ENCODE measurements at places on chromosomes 2 and 18. TPM values are rescaled to one million over a fixed set of nuclear protein-coding genes. Genes with fewer than 3 reads are reported as not detected.

DNA sequence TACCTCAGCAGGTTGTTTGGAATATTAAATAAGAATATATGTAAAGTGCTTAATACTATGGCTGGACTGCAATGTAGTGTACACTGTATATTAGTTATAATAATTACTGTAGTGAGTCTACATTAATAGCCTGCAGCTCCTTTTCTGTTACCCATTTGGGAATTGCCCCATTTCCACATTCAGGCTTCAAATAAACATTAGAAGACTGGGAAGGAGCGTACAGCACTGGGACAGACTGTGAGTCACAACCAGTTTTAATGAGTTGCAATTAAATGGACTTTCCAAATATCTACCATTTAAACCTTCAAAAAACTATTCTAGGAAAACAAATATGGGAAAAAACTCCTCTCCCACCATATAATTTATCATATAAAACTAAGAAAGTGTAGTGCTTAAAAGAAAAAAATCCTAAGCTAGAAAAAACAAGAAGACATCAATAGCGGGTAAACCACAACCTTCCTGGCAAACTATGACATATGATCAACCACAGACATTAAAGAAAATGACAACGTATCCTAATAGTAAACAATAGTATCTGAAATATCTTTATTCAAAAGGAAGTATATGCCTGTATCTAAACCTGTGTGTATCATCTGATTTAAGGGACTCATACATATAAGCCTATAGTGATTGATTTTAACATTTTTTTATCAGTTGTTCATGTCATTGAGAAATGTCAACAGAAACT is 86.1 kb downstream of the TRIP12 start:
- peaks cover 23% of the 10 kb centered on the region for H3K36me3 ChIP-seq
- no peak overlapping the region for H3K27ac ChIP-seq
- DNase-seq: no peak
- H3K27me3 ChIP-seq: no peaks in the 10 kb centered on the region

DNA sequence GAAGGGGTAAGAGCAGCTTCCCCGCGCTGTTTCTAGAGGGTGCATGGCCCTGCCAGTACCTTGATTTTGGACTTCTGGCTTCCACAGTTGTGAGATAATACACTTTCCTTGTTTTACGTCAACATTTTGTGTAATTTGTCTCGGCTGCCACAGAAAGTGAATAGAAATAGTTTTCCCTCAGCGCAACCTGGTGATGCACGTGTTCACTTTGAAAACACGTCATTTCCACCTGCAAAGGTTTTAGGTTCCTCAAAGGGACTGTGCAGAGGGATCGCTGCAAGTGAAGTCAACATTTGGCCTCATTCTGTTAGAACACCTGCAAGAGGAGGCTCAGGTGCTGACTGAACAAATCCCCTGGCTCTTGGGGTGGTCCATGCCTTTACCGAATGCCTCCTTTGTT is 71.7 kb downstream of the LONRF2 start:
- H3K27ac ChIP-seq: no peak overlapping the region
- no peaks in the 10 kb centered on the region for H3K27me3 ChIP-seq
- no peaks in the 10 kb centered on the region for H3K36me3 ChIP-seq
- no peaks in the 10 kb centered on the region for H3K4me1 ChIP-seq

- no peaks in the 10 kb centered on the region for H3K27me3 ChIP-seq
- H3K4me3 ChIP-seq: no peak overlapping the region
- DNase-seq: no peak
- no peaks in the 10 kb centered on the region for H3K4me1 ChIP-seq
Observed at GRCh38 chr18:51211552-51211951, 14.1 kb upstream of the MEX3C start.

DNA sequence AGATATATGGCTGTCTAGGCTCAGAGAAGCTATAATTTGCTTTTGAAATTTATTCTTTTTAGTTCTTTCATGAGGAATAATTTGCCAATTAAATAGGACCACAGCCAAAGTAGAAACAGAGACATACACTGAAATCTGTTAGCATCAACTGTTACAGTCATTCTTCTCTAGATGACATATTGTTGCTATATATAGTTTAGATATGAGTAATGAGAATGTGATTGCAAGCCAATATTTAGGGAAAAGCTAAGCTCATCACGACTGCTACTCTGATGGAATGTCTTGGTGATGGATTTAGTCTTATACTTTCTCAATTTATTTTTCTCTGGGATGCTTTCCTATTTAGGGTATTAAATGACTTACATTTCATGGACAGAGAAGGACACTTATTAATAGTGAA is 259.1 kb downstream of the LNPK start:
- no peak for DNase-seq
- no peak overlapping the region for H3K4me3 ChIP-seq
- H3K36me3 ChIP-seq: no peaks in the 10 kb centered on the region
- H3K27me3 ChIP-seq: no peaks in the 10 kb centered on the region
- no peaks in the 10 kb centered on the region for H3K4me1 ChIP-seq

DNA sequence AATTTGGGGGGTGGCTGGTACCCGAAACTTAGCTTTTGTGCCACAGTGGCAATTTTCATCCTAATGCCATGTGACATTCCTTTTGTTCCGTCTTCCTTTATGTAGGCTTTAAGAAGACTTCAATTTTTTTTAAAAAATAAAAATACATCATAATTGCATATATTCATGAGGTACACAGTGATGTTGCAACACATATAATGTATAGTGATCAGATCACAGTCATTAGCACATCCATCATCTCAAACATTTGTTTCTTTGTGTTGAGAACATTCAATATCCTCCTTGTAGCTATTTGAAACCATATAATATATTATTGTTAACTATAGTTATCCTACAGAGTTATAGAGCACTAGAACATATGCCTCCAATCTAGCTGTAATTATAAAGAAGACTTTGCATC is 6.0 kb upstream of the CLIP4 start:
- H3K36me3 ChIP-seq: no peaks in the 10 kb centered on the region
- H3K27ac ChIP-seq: no peak overlapping the region
- H3K4me1 ChIP-seq: no peaks in the 10 kb centered on the region
- DNase-seq: no peak
- no peak overlapping the region for H3K4me3 ChIP-seq
- H3K27me3 ChIP-seq: no peaks in the 10 kb centered on the region

DNA sequence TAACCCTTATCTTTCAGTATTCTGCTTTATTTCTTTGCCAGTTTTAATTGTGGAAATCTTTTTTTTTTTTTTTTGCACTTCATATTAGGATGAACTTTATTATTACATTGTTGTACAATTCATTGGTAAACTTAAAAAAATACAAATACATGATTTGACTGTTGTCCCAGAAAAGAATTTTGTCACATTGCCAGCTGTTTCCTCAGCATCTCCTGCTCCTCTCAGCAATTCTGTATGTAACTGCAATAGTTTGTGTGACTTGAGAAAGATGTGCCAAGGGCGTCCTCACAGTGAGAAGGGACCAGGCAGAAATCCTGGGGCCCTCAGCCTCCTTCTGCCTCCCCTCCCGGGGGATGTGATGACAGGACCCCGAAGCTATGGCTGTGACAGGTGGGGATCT is 254.4 kb downstream of the NBAS start:
- no peak overlapping the region for H3K4me3 ChIP-seq
- no peaks in the 10 kb centered on the region for H3K4me1 ChIP-seq
- DNase-seq: no peak
- H3K36me3 ChIP-seq: no peaks in the 10 kb centered on the region
- H3K27me3 ChIP-seq: no peaks in the 10 kb centered on the region

DNA sequence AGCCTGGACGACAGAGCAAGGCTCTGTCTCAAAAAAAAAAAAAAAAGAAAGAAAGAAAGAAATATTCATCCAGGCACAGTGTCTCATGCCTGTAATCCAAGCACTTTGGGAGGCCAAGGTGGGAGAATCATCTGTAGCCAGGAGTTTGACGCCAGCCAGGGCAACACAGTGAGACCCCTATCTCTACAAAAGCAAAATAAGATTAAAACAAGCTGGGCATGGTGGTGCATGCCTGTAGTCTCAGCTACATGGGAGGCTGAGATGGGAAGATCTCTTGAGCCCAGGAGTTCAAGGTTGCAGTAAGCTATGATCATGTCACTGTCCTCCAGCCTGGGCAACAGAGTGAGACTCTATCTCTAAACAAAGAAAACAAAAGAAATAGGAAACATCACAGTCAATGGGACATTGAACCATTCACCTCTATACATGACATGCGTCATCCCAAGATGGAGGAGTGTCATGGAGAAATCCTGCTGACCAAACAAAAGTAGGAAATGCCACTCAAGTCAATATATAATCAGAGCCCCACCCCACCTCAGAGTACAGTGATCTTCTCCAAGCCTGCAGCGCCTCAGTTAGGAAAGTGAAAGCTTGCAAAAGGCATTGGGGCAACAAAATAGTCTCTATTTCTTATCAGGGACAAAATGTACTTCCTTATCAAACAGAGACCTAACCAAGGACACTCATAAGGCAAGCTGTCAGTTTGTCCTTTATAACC is 9.8 kb downstream of the FEV start:
- no peak overlapping the region for H3K27ac ChIP-seq
- no peaks in the 10 kb centered on the region for H3K36me3 ChIP-seq
- H3K4me1 ChIP-seq: no peaks in the 10 kb centered on the region
- H3K27me3 ChIP-seq: no peaks in the 10 kb centered on the region

GRCh38 chr2:159208438-159208837 is 78.1 kb downstream of the WDSUB1 start:
- no peak for DNase-seq
- no peak overlapping the region for H3K27ac ChIP-seq
- no peaks in the 10 kb centered on the region for H3K4me1 ChIP-seq
- H3K36me3 ChIP-seq: no peaks in the 10 kb centered on the region
- no peak overlapping the region for H3K4me3 ChIP-seq

DNA sequence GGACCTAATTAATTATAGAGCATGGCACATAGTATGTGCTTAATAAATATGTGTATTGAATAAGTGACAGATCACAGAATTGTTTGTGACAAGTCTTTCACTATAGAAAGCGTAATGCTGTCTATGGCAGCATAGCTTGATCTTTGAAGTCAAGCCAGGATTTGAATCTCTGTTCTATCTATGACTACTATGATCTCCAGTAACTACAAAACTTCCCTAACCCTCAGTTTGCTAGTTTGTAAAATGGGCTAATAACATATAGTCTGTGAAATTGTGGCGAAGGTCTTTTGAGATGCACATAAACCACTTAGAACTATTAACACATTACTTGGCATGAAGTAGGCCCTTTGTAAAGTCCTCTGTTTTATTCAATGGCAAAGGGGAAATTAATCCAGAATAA is 4.0 kb upstream of the FHL2 start:
- no peaks in the 10 kb centered on the region for H3K27me3 ChIP-seq
- peaks cover 7% of the 10 kb centered on the region for H3K4me1 ChIP-seq
- H3K36me3 ChIP-seq: no peaks in the 10 kb centered on the region
- no peak overlapping the region for H3K4me3 ChIP-seq
- no peak for DNase-seq

DNA sequence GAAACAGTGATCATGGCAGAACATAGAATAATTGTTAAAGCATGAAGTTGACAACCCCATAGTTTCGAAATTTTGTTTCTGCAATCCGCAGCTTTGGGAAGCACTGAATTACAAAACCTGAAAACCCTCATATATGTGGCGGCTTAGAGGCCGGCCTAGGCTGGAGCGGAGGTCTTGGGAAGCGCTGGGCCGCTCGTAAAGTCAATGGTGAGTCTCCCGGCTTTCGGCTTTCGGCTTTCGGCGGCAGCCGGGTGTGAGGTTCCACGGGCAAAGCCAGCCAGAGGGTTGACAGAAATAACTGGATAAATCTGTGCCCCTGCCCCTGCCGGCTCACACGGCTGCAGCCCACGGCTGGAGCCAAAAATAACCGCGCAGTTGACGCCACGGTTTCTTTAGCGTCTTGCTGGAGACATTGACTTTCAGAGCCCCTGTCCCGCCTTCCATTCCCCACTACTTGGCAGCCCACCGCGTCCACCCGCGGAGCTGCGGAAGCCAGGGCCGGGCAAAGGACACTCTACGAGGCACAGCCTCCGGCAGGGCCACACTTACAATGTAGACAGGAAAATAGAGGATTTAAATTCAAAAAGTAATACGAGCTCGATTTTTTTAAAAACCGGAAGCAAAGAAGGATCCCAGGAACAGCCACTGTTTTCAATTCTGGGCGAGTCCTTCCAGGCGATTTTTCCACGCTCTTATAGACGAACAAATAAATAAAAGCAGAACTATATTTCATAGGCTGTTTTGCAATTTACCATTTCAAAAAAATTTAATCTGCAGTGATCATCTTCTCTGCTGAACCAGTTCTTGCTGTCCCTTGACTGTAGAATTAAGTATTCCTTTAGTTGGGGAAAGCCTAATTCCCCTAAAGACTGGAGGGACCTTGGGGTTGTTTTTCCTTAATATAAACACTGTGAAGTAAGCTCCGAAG is 28.3 kb upstream of the ATP6V1B1 start:
- H3K4me3 ChIP-seq: no peak overlapping the region
- DNase-seq: no peak
- H3K27me3 ChIP-seq: peaks cover 39% of the 10 kb centered on the region
- no peak overlapping the region for H3K27ac ChIP-seq

The IRS1 gene
- total RNA-seq: 17.1 TPM

The CXXC1 gene
- 26.4 TPM for total RNA-seq

The ADGRF3 gene
- total RNA-seq: 0.15 TPM
